ENCODE measurements at places on chromosomes 3 and 15. TPM values are rescaled to one million over a fixed set of nuclear protein-coding genes. Genes with fewer than 3 reads are reported as not detected.

The C2CD4B gene
- not detected for total RNA-seq

The CTXN2 gene
- total RNA-seq = not detected

The UBL7 gene
- 41.7 TPM for total RNA-seq

The IL5RA gene
- total RNA-seq = not detected

The CPEB1 gene
- 0.38 TPM for total RNA-seq

The LRRIQ4 gene
- not detected for total RNA-seq

The SH2D7 gene
- total RNA-seq = not detected

The NDUFB4 gene
- total RNA-seq = 31.5 TPM

The GPR156 gene
- total RNA-seq = 1.2 TPM

The VIPR1 gene
- total RNA-seq = 4.7 TPM

The MEIS2 gene
- total RNA-seq = 6.7 TPM

The SLC24A5 gene
- not detected for total RNA-seq

The SNX22 gene
- total RNA-seq = 0.31 TPM

The SAMD7 gene
- not detected for total RNA-seq

The HYAL1 gene
- total RNA-seq = 0.17 TPM

The GOLGA8T gene
- total RNA-seq = not detected

The CHRM5 gene
- total RNA-seq = not detected

The RAB6B gene
- 5.3 TPM for total RNA-seq

The AP3B2 gene
- total RNA-seq = 12.3 TPM

The CLDN18 gene
- not detected for total RNA-seq

The PLS1 gene
- 4.0 TPM for total RNA-seq

The SCN11A gene
- total RNA-seq = not detected

The KCNAB1 gene
- total RNA-seq = 0.80 TPM

The MUC20 gene
- total RNA-seq = 0.33 TPM

The GXYLT2 gene
- total RNA-seq = 2.5 TPM

The CAMKV gene
- 0.35 TPM for total RNA-seq

The B3GALNT1 gene
- total RNA-seq = 5.1 TPM

The TAGLN3 gene
- 2.8 TPM for total RNA-seq

The RAB8B gene
- total RNA-seq = 20.6 TPM

The CERS3 gene
- 10.2 TPM for total RNA-seq

The RPL39L gene
- total RNA-seq = 7.7 TPM

The PAQR5 gene
- total RNA-seq = 1.5 TPM

The CADPS gene
- not detected for total RNA-seq

The COLQ gene
- 0.33 TPM for total RNA-seq

The PPP2R3A gene
- total RNA-seq = 16.4 TPM

The GOLGA6L6 gene
- total RNA-seq = not detected

The LINGO1 gene
- not detected for total RNA-seq

The ZWILCH gene
- 26.9 TPM for total RNA-seq

The FBLN2 gene
- not detected for total RNA-seq

The AP2M1 gene
- 291 TPM for total RNA-seq

The SLC6A20 gene
- total RNA-seq = not detected
